ENCODE measurements at places on chromosomes 5 and 9. TPM values are rescaled to one million over a fixed set of nuclear protein-coding genes. Genes with fewer than 3 reads are reported as not detected.

Gene FAM221B
- total RNA-seq: not detected

Gene MYMK
- total RNA-seq: not detected

Gene SLC35D2
- 3.5 TPM for total RNA-seq

DNA sequence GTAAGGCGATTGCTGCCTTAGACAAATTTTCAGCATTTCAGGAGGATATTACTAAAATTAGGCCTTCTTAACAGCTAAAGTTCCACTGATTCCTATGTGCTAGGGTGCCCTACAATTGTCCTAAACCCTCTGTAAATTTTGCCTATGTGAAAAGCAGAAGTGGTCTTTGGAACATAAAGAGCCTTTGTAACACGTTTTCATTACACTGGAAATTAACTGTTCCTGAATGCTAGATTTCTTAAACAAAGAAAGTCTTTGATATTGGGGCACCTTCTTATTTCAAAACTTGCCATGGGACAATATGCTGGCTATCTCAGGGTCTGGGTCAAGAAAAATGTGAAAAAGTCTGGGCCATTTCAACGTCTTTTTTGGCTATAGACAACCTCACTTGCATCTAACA is 60.4 kb upstream of the MOCS2 start:
- no peak for DNase-seq

GRCh38 chr9:128055344-128056040 is 11.6 kb downstream of the NAIF1 start:
- no peak for DNase-seq

DNA sequence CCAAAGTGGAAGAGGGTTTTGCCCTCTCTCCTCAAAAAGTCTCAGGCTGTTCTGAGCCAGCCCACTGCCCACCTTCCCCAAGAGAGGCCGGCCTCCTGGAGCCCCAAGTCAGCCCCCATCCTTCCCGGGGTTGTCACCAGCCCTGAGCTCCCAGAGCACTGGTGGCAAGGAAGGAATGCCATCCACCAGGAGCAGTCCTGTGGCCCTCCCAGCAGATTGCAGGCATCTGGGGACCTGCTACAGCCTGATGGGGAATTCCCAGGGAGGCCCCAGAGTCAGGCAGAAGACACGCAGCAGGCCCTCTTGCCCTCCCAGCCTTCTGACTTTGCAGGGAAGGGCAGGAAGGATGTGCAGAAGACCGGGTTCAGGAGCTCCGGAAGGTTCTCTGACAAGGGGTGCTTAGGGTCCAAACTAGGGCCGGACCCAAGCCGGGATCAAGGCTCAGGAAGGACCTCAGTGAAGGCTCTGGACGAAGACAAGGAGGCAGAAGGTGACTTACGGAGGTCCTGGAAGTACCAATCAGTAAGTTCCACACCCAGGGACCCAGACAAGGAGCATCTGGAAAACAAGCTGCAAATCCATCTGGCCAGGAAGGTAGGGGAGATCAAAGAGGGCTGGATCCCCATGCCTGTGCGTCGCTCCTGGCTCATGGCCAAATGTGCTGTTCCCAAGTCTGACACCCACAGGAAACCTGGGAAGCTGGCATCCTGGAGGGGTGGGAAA is 3.7 kb downstream of the SPATA31E1 start:
- DNase-seq: no peak
